ENCODE measurements at places on chromosomes 16 and 17.

GRCh38 chr16:46751381-46751780 is 3.2 kb upstream of the MYLK3 start:
- no peak for DNase-seq

- no peak for DNase-seq
Measured at GRCh38 chr17:60664022-60664421, 13.6 kb upstream of the BCAS3 start.

GRCh38 chr17:13931111-13931526 is 138.2 kb upstream of the COX10 start:
- no peak for DNase-seq

DNA sequence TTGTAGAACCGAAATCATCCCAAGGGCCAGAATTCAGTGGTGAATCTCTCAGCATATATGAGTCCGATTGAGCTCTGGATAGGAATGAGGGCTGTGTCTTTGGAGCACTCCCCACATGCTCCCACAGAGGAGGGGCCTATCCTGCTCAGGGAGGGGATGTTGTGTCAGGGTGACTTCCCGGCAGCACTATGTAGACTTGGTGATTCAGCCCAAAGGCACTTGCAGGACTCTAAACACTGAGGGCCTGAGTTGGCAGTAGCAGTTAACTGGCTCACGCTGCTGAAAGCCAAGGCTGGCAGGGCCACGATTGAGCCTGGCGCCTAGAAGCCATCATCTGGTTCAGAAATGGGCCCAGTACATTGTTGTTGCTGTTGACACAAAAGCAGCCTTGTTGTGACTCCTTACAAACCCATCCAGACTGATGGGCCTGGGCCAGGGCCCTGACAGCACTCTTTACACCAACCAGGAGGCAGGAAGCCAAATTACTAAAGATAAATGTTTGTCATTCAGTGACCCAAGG is 31.9 kb downstream of the NMT1 start:
- DNase-seq, result peak; percentile 99

DNA sequence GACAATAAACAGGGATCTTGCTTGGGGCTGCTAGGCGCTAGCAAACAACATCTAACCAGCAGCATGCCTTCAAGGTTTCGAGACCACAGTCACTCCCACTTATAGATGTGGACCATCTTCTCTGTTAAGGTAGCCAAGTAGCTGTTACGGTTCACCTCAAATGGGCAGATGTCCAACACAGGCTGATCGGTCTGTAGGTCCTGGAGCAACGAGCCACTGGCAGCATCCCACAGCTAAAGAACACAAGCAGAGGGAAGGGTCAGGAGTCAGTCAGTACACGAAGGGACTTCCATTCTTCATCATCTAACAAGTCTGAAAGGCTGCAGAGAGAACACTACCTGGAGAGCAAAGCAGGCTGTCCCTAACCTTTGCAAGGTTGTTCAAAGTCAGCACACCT is 16.9 kb upstream of the GLG1 start:
- DNase-seq, result no peak

DNA sequence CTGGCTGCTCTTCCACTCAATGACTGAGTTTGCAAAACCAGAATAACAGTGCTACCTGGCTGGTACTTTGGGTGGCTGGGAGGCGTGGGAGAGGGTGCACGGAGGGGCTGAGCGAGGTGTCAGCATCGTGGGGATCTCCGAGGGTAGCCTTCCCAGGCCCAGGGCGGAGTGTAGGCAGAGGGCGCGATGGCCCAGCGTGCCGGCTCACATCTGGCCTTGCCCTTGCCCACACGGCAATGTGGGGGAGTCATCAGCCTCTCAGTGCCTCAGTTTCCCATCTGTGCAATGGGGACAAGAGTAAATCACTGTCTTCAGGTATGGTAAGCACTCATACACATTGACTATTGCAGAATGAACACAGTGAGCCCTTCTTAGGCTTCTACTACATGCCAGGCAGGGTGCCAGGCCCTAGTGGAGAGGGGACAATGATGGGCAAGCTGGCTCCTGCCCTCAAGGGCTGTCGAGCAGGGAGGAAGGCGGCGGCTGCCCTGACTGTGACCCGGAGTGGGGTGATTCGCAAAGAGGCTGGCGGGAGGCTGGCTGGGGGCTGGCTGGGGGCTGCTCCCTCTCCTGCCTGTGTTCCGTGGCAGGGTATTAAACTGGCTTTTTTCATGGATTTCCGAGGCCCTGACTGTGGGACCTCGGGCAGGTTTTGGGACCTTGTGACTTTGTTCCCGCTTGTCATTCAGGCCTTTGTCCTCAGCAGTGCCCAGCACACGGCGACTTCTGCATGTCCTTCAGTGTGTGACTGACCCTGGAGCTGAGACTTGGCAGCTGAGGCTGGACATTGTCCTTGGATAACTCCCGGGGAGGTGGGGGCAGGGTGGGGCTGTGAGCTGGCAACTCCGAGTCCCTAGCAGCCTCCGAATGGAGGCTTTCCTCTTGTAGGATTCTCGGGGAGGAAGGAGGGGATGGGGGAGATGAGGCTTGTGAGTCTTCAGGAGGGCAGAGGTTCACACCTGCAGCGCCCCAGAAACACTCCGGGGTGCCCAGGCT is 243.1 kb downstream of the SEC14L1 start:
- peak; percentile 48 for DNase-seq

DNA sequence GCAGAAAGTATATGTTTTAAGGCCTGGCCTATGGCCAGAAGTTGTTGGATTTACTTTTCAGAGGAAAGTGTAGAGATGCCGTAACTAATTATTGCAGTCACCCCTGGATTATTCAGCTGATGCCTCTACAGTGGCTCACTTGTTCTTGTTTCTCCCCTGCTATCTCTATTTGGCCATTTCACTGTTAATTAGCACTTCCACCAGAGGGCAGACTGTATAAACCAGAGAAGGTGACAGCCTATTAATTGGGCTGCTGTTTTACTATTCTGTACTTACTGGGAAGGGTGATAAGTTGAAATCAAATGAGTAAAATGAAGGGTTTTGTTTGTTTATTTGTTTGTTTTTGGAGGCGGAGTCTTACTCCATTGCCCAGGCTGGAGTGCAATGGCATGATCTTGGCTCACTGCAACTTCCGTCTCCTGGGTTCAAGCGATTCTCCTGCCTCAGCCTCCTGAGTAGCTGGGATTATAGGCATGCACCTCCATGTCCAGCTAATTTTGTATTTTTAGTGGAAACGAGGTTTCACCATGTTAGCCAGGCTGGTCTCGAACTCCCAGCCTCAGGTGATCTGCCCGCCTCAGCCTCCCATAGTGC is 66.0 kb downstream of the CDK12 start:
- DNase-seq, result no peak

DNA sequence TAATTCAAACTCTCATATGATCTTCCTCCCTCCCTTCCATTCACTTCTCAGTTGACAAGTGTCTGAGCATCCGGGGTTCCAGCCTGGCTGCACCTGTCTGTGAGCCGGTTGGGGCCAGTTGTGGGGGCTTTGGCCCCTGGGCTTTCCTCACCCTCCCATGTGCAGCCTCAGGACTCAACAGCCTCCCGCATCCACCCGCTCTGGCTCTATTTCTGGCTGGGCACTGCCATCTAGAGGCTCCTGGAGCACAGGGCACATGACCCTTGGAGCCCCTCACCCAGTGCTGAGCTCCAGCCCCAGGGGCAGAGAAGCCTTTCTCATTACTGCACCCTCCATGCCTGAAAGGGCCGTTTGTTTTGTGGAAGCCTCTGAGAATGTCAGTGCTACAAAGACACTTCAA is 43.3 kb downstream of the HAPSTR1 start:
- peak; percentile 65 for DNase-seq

DNA sequence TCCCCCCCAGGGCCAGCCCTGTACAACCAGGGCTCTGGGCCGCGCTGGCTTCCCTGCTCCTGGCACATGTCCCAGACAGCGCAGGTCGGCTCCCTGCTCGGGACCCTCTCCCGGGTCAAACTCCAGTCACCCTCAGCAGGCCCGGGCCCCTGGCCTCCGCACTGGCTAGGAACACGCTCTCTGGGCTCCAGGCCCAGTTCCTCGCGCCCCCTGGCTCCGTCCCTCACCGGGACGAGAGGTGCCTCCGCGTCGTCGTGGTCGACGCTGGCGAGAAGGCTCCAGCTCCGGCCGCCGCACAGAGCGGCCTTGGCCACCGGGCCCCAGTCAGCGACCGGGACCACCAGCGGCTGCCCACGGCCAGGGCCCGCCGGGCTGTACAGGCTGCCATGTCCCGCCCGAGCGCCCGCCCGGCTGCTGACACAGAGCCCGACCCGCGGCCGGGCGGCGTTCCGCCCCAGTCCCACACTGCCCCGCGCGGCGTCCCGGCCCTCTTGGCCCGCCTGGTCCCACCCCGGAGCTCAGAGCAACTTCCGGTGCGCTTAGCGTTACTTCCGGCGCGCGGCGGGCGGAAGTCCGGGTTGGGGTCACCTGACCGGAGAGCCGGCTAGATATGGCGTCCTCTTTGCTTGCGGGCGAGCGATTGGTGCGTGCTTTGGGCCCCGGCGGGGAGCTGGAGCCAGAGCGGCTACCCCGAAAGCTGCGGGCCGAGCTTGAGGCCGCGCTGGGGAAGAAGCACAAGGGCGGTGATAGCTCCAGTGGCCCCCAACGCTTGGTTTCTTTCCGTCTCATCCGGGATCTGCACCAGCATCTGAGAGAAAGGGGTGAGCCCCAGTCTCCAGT is at the start of gene POLDIP2:
Gene POLDIP2, minus strand, starts transcription at position 467 of the 840 bp plus-strand sequence. Its CDS starts 79 bp downstream, at position 388.
- DNase-seq, result peak; percentile 98

DNA sequence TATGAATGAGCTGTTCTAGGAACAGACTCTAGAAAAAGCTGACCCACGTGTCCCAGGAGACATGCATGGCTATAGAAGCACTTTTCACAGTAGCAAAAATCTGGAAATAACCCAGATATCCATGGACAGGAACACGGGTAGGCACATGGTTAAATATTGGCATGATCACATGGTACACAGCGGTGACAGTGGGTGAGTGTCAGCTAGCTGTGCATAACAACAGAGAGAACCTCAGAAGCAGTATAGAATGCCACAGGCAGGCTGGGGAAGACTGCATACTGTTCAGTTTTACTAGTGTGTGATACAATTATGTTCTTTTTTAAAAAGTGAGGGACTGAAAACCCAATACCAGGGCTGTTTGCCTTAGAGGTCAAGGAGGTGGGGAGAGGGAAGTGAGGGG is 31.4 kb downstream of the EPN2 start:
- no peak for DNase-seq

- peak; percentile 67 for DNase-seq
Measured at GRCh38 chr16:21100447-21100846, 50.2 kb downstream of the DNAH3 start.

DNA sequence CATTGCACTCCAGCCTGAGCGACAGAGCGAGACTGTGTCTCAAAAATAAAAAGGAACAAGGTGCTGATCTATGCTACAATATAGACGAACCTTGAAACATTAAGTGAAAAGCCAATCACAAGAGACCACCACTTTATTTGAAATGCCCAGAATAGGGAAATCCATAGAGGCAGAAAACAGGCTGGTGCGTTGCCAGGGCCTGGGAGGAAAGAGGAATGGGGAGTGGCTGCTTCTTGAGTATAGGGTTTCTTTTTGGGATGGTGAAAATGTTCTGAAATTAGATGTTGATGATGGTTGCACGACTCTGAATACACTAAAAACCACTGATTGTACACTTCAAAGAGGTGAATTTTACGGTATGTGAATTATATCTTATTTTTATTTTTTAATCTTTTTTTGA is 20.3 kb upstream of the GLIS2 start:
- peak; percentile 18 for DNase-seq

DNA sequence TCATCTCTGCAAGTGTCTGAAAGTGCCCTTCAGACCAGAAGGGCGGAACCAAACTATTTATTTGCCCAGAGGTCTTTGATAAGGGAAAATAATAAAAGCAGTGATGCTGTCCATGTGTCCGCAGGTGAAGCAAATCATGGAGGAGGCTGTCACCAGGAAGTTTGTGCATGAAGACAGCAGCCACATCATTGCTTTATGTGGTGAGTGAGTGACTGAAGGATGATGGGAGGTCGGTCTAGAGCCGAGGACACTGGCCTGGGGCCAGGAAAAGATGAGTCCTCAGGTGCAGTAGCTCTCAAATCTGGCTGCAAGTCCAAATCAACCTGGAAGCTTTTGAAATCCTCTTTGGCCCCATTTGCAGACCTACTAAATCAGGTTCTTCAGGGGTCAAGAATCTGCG is 6.1 kb downstream of the SGSM2 start:
- no peak for DNase-seq

GRCh38 chr17:40541873-40542557 is 23.3 kb downstream of the CCR7 start:
- no peak for DNase-seq

DNA sequence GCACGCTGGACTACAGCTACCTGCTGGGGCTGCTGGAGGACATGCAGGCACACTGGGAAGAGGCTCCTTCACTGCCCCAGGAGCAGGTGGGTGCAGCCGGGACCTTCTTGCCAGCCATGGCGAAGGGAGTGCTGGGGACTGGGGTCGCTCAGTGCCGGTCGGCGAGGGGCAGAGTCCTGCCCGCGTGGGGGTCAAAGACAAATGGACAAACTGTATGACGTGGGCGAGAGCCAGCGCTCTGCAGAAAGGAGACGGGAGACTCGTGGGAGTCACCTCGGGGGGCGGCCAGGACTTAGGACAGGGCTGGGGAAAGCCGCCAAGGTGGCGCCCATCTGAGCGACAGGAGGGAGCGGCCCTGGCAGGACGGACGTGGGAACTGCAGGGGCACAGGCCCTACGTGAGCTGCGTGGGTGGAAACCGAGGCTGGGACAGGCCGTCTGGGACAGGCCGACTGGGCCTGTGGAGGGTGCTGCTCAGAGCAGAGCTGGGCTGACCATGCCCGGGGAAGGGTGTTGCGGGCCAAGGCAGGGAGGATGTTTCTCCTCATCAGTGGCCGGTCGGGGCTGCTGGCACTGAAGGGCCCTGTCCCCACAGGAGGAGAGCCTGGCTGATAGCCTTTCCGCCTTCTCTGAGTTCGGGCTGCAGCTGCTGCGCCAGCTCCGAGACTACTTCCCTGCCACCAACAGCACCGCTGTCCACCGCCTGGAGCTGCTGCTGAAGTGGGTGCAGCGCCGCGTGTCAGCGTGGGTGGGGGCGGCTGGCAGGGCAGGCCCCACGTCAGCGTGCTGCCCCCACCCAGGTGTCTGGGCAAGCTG is 8.0 kb downstream of the TSR3 start:
- no peak for DNase-seq

- peak; percentile 40 for DNase-seq
Measured at GRCh38 chr17:77208217-77208808, 67.5 kb downstream of the SEC14L1 start.

GRCh38 chr17:70857351-70857750 is 688.0 kb downstream of the KCNJ2 start:
- no peak for DNase-seq

GRCh38 chr17:9643611-9644010 is 1.7 kb upstream of the USP43 start:
- no peak for DNase-seq

DNA sequence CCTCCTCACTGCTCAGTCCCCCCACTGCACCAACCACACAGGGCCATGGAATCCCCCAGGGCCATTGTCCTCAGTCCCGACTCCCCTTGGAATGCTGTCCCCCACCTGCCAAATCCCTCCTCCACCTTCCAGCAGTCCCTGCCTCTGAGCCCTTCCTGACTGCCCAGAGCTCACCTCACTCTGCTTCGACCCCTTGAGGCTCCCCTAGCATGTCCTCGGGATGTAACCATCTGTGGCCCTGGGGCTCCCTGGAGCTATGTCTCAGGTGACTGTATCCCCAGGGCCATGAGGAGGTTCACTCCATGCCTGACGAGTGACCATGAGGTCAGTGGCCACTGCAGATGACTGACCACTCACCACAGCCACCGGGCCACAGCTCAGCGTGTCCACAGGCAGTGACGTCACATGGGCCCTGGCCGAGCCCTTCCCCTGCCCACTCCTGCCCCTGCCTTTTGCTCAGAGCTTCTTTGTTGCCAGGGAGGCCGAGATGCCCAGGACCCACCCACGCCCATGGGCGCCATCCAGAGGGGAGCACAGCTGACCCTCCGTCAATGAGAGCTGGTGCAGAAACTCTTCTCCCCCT is 7.7 kb upstream of the PIEZO1 start:
- DNase-seq, result no peak

- DNase-seq, result no peak
Measured at GRCh38 chr16:801584-802363, 1.2 kb upstream of the GNG13 start.
